NCI-H1092 treated with DMSO at 0.1 percent for 48 hours (cell line): ENCODE measurements at places on chromosomes 5 and 9.

GRCh38 chr5:151427258-151427657, 20.1 kb upstream of the SLC36A1 start:
- DNase-seq, result no peak

- DNase-seq, result peak; percentile 9
Measured at GRCh38 chr5:150616506-150616905, 24.0 kb upstream of the SYNPO start.

DNA sequence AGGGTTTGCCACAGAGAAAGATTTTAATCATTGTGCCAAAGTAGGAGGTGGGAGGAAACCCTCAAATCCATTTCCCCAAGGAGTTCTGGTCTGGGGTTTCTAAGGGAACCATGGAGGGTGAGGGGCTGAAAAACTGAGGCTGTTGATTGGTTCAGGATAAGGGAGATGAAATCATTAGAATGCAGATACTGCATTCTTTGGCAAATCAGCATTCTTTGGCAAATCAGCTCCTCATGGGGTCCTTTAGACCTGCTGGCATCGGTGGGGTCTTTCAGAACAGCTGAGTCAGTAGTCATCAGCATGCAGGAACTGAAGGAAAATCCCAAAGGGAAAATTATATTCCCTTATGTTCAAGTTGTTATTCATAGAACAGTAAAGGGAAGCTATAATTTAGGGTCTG, 585.5 kb downstream of the ISL1 start:
- DNase-seq, result no peak

GRCh38 chr5:7271435-7272084, 124.4 kb upstream of the ADCY2 start:
- peak; percentile 38 for DNase-seq

DNA sequence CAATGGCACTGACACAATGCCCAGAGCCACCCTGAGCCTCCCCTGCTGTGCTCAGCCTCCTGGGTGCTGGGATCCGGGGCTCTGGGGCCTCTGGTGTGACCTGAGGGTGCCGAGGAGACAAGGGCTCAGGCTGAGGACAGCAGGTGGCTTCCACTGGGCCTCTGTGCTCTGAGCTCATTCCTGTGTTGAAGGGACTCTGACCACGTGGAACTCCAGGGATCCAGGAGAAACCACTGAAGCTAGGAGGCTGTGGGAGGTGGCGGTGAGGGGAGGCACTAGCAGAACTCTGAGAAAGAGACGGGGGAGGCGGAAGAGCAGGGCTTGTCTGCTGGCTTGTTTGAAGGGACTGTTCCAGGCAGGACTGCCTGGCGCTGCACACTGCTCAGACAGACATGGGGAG, 318.7 kb upstream of the IRX1 start:
- DNase-seq, result no peak

GRCh38 chr5:30401479-30402058, 791.9 kb upstream of the CDH6 start:
- peak; percentile 38 for DNase-seq

DNA sequence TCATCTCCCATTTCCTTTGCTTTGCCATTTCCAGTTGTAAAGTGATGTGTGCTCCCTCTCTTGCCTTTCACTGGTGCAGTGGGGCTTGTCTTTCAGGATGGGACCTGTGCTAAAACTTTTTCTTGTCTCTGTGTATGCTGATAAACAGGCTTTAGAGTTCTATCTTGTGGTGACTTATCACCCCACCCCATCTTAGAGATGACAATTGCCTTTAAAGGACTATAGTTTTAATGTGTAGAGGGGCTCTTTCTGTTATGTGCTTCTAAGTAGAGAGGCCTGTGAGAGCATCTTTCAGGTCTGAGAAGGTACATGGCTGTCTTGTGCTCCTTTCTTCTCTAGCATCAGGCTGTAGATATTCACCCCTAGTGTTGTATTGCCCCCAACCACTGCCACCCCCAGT, 21.9 kb downstream of the MAN2A1 start:
- no peak for DNase-seq

GRCh38 chr5:87385802-87386201, 26.9 kb downstream of the CCNH start:
- DNase-seq, result no peak

- DNase-seq, result no peak
Measured at GRCh38 chr5:167244583-167244982, 1046.9 kb upstream of the WWC1 start.

- no peak for DNase-seq
Measured at GRCh38 chr9:83284746-83285145, 221.8 kb upstream of the RASEF start.

- DNase-seq, result peak; percentile 6
Measured at GRCh38 chr5:158234323-158235158, 375.6 kb upstream of the CLINT1 start.

GRCh38 chr5:36728697-36729543, 122.5 kb downstream of the SLC1A3 start:
- DNase-seq, result peak; percentile 37

DNA sequence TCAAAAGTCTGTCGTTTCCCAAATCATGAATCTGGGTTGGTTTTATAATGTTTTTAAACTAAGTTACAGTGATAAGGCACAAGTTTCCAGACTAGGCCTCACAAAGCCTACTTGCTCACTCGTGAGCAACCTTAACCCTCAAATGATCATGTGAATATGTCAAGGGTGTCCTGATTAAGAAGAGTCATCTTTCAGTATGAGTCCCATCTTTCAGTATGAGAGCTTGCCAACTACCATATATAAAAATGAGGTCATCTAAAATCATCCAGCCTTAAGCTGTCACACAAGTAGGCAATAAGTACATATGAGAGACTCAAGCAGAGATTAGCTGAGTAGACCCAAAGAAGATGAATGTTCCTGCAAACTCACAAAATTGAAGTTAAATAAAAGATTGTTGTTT, 668.4 kb upstream of the FAM174A start:
- DNase-seq, result no peak

DNA sequence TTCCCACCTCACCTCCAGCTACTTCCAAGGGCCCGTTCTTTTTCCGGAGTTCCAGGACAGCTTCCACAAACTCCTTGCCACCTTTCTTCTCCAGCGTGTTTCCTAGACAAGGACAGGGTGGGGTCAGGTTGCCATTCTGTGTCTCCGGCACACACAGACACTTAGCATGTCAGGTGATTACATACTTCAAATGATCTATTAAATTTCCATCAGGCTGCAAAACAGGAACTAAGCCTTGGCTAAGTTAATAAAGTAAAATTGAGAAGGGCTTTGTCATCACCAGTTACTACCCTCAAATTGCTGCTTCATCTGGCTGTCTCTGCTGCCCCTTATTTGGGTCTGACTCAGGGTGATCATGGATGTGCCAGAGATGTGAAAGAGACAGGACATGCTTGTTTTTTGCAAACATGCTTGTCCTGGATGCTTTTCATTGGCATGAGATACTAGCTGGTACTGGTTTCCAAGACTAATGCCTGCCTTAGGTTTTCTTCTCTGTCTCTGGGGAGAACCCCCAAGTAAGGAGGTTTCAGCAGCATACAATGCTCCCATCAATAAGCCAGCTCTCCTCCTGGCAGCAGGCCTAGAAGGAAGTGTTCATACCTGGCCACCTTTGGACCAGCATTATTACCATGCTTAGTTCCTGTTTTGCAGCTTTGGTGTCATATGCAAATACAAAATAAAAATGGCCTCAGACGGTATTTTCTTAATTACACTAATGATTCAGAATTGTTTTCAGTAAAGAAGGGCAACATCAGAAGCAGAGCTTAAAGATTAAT, 52.9 kb downstream of the MACROH2A1 start:
- no peak for DNase-seq

GRCh38 chr5:5710471-5710870, 288.0 kb downstream of the ICE1 start:
- peak; percentile 27 for DNase-seq

DNA sequence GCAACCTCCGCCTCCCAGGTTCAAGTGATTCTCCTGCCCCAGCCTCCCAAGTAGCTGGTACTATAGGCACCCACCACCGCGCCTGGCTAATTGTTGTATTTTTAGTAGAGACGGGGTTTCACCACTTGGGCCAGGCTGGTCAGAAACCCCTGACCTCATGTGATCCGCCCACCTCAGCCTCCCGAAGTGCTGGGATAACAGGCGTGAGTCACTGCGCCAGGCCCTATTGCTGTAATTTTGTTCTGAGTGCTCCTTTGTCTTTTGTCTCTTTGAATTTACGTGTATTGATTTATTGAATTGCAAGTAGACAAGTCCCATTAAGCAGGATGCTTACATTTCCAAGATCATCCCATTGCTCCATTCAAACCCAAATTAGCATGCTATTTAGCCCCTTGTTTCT, 186.7 kb downstream of the MSX2 start:
- no peak for DNase-seq

DNA sequence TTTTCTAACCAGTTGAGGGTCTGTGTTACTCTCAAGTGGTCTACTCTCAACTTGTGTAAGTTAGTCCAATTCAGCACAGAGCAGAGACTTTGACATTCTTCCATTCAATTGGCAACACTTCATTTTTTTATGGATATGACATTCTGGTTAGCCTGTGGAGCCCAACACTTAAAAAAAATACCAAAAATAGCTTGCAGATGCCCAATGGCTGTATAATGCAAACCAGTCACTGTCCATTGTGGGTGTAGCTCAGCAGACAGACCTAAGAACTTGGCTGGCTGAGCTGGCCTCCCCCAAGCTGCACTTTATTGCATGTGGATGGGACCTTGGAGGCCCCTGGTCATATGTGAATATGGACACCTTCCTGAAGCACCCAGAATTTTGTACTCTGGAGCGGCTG, 103.2 kb downstream of the DPYSL3 start:
- no peak for DNase-seq

DNA sequence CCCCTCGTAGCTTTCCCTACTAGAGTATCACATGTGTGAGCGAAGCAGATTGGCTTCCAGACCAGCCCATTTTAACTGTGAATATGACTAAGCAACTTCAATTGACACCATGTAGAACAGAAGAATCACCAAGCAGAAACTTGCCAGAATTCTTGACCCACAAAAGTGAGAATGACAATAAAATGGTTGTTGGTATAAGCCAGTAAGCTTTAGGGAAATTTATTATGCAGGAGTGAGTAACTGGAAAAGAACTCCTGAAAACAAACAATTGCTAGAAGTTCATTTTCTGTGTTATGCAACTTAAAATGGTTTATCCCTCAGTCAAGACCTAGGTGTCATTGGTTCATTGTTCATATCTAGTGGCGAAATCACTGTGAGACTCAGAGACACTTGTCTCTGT, 303.1 kb downstream of the DMRT2 start:
- DNase-seq, result no peak

DNA sequence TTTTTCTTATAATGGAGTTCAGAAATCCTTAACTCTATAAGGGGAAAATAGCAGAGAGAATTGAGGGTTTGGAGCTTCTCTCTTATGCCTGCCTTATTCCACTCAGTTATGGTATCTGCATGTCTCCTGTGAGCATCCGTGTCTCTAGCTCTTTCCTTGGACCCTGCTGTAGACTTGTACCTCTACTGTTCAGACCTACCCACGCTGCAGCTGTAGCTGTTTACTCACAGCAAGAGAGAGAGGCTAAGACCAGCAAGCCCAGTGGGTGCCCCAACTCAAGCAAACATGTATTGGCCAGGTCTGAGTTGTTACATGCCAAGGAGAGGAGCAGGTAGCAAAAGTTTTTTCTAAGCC, 7.1 kb upstream of the PCSK1 start:
- no peak for DNase-seq
